ENCODE measurements at places on chromosomes 7 and 10. TPM values are rescaled to one million over a fixed set of nuclear protein-coding genes. Genes with fewer than 3 reads are reported as not detected.

Gene ZNF727
- 0.16 TPM for polyA plus RNA-seq

GRCh38 chr7:46157404-46157803 is 236.3 kb upstream of the IGFBP3 start:
- DNase-seq: no peak

DNA sequence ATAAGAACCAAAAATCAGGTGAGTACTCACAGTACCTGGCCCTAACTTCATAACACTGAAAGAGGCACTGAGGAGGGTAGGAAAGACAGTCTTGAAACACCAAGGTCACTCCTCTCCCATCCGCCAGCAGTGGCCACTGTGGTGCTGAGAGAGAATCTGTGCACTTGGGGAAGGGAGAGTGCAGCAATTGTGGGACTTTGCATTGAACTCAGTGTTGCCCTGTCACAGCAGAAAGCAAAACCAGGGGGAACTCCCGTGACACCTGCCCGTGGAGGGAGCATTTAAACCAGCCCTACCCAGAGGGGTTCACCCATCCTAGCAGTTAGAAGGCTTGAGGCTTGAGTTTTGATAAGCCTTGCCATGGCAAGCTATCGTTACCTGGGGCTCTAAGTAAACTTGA is 35.2 kb upstream of the MAP3K8 start:
- DNase-seq: no peak

GRCh38 chr10:29508554-29509244 is 126.1 kb downstream of the SVIL start:
- no peak for DNase-seq

DNA sequence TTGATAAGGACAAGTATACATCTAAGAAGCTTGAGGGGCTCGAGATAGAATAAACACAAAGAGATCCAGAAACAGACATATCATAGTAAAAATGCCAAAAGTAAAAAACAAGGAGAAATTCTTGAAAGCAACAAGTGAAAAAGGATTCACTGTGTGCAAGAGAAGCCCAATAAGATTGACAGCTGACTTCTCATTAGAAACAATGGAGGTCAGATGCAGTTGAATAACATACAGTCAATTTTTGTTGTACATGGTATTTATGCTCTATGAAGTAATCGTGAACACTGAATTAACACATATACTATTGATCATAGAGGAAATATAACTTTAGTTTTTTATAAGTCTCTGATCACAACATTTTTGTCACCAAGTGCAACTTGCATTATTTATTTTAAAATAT is 982.8 kb upstream of the SORCS1 start:
- DNase-seq: no peak

- DNase-seq: no peak
These were observed 220.9 kb downstream of the C7orf25 start for GRCh38 chr7:42690794-42691639.

Data from left renal cortex interstitium (tissue), 4 donors.